ENCODE measurements at places on chromosomes 7 and 10.
A peak's percentile ranks its signal among the peaks of the same experiment; 100 is the strongest.

DNA sequence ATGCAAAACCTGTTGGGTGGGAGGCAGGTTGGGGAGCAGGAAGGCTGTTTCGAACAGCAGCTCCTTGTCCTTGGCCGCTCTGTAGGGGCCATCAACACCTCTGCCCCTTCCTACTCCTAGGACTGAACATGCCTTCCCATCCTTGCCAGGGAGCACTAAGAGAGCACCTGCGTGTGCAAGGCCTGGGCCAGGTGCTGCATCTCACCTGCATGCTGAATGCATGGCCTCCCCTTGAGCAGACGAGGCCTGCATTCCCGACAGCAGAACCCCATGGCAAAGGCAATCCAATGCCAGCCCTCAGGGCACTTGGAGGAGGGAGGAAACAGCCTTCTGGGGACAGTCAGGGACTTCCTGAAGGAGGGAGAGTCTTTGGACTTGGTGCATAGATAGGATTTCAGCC lies 11.0 kb downstream of the VSIR start:
- DNase-seq, result no peak

- DNase-seq, result no peak
Measured at GRCh38 chr7:44380831-44381493, 55.6 kb upstream of the CAMK2B start.

DNA sequence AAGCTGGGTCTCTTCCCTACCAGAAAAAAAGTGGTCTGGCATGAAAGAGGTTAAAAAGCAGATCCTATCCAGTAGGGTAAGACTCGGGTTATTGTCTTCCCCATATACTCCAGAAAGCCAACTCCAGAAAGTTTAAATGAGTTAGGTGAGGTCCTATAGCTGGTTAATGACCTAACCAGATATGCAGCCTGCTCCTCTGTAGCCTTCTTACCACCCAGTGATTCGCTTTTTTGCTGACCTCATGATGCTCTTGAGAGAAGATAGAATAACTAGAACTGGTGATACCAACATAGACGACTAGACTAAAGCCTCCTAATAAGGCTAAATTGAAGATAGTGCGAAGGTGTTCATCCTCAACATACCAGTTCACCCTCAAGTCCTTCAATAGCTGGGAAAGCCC lies 675 bp upstream of the GIMAP1 start:
- no peak for DNase-seq

DNA sequence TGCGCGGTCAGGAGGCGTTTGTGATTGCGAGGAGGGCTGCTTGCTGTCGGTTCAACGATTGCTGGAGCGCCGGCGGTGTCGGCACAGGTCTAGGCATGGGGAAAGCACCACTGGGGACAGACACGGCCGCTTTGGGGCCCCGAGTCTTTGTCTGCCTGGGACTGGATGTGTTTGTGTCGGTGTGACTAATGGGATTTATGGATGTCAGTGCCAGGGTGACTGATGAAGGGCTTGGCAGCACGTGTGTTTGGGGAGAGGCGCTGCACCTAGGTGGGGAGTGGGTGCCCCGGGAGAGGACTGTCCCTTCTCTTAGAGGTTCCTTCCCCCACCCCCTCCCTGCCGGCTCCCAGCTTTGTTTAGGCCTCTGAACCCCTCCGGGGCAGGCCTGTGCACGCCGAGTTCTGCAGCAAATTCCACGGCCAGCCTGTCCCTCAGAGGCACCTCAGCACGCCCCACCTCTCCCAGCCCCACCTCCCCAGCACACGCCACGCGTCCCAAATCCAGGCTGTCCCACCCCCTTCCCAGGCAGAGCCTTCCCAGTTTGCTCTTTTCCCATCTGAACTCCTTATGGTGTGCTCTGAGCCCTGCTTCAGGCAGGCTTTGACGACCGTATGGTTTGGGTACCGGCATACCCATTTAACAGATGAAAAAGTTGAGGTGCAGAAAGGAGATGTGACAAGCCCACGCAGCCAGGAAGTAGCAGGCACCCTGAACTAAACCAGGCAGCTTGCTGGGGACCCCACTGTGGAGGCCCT lies 6.4 kb upstream of the TNRC18 start:
- no peak for DNase-seq

DNA sequence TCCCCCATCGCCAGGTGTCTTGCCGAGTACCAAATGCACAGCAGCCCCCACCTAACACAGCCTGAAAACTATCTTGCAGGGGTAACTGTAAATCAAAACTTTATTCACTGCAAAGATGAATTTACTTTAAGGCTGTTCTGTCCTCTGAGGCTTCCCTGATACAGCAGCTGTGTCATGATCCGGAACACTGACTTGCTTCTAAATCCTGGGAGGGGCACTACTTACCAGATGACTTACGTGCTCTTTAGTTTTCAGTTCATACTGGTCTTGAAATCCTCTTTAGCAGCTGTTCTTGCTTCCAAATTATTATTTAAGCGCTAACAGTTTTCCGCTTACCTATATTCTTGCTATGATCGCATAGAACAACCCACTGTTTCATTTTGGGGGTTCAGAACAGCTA lies 4.9 kb downstream of the DYNC1I1 start:
- no peak for DNase-seq

GRCh38 chr7:118057404-118057803 lies 126.6 kb upstream of the LSM8 start:
- no peak for DNase-seq

DNA sequence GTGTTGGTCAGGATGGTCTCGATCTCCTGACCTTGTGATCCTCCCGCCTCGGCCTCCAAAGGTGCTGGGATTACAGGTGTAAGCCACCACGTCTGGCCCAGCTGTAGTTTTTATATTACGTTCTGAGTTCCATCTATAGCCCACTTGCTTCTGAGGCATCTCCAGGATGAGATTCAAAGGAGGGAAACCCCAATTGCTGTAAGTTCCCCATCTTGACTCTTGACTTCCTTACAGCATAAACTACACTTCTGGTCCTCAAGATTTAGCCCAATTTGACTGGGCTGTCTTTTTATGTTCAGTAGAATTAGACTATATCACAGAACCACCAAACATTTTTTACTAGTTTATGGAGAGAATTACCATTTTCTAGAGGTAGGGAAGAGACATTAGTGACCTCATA lies 44.3 kb downstream of the CCM2 start:
- DNase-seq, result no peak

GRCh38 chr7:16986755-16987154 lies 105.0 kb upstream of the AGR3 start:
- no peak for DNase-seq

- no peak for DNase-seq
Measured at GRCh38 chr10:62008946-62009345, 107.4 kb downstream of the ARID5B start.

DNA sequence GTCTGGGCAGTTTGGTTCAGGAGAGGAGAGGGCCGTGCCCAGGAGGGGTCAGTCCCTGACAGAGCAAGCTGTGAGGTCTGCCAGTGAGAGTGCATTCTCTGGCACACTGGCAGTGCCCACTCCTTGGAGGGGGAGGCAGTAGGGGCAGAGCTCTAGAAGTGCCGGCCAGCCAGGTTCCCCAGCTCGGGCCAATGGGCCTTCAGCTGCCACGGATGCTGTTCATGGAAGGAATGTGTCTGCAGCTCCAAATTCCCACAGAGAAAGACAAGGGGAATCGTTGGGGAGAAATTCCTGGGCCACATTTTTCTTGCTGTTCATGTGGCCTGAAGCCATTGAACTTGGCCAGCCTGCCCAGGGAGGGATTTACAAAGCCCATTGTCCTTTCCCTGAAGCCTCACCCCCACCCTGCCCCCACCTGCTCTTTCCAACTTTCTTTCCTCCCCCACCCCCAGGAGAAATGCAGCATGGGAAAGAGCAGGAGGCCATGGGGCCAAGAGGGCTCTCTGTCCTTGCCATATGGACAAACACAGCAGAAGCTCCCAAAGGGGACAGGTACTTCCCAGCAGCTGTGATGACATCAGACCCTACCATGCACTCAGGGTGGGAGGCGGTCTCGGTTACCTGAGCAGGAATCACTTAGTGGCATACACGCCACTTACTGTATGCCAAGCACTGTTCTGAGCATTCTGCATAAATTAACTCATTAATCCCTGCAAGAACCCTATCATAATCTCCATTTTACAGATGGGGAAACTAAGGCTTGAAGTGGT lies 70.7 kb downstream of the ARHGAP22 start:
- no peak for DNase-seq

GRCh38 chr10:50044941-50045664 lies 22.7 kb upstream of the WASHC2A start:
- no peak for DNase-seq

DNA sequence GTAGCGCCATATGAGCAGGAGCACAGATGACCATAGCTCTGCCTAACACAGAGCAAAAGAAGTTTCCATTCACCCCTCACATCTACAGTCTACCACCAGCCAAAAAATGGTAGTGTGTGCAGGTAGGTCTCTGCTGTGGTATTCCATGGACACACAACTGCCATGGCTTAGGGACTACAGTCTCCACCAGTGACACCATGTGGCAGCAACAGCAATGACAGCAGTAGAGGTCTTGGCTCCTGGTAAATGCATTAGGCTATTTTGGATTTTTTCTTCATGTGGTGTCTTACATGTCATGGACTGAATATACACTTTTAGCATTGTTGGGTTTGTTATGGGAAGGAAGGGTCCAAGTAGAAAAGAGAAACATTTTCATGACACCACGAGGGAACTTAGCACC lies 70.1 kb upstream of the CABCOCO1 start:
- DNase-seq, result peak; percentile 43

DNA sequence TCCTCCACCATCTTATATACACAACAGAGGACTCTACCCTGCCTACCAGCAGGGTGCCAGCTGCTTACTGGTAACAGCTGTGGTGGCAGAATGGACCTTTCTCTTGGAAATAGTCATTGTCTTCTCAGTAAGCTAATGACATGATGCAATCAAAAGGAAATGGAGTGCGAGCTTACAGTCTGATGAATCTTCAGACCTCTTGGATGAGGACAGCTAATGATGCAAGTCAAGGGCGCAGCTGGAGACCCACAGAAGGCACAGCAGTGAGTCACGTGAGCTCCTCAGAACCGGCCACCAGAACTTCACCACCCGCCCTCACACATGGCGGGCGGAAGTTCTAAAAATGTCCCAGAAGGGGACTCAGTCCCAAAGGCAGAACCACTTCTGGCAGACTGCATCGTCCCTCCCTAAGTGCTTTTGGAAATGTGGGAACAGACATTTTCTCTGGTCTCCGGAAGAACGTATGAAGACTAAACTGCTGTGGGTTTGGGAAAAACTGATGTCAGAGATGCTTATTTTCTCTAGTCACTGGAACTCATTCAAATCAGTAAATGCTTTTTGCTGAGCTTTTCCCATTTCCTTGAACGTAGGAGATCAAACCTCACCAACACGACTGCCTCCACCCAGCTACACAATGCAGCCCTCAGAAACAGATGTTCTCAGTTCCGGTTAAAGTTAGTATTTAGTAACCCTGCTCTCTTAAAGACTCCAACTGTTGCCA lies 96.4 kb downstream of the FAS start:
- DNase-seq, result no peak

DNA sequence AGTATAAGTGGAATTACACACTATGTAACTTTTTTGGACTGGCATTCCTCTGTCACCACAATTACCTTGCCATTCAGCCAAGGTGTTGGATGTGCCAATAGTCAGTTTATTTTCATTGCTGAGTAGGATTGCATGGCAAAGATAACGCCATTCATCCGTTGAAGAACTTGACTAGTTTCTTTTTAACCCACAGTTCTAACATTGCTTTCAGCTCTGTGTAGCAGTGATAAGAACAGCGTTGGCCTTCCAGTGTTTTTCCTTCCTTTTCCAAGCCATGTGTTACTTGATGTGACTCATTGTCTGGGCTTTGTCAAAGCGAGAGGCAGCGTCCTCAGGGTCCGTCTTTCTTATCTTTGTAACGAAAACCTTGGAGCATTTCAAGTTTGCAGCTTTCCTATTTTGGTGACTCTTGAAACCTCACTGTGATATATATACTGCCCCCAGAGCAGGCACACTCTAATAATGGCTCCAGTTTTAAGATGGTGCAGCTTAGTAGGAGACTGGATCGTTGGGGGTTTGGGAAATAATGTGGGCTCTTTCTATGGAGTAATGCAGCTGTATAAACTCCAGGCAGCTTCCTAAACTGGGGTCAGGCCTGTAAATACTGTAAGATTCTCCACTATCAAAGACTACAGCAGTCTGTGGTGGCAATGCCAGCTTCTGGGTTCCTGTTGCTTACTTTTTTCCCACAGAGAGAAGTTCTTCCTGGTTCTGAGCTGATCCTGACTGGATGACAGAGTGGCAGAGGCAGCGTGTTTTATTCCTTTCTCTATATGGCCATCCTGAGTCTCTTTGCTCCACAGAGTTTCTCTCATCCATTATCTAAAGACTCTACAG lies 41.7 kb downstream of the AKR1E2 start:
- DNase-seq, result no peak

DNA sequence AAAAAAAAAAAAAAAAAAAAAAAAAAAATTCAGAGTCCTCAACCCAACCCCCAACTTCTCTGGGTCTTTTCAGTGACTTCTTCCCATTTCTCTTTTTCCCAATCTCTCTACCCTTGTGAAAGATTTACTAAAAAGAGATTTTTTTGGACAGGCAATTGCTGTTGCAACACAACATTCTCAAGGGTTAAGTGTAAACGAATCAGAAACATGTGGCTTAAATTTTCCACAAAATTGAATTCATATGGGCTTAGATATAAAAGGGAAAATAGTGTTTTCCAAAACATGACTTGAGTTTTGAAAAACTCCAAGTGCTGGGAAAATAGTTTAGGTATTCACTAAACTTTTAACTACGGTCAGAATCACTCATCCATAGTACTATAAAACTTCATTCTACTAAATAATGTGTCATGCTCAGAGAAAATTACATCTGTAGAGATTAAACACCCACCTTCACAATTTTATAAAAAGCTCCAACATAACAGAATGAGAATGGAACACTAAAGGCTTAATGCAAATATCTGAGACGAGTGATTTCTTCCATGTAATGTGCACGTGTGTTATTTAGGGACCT lies 643.1 kb downstream of the PARD3 start:
- no peak for DNase-seq

- DNase-seq, result no peak
Measured at GRCh38 chr10:26696786-26697162, 727 bp upstream of the PDSS1 start.

GRCh38 chr10:17585016-17585415 lies 32.2 kb downstream of the HACD1 start:
- peak; percentile 65 for DNase-seq

DNA sequence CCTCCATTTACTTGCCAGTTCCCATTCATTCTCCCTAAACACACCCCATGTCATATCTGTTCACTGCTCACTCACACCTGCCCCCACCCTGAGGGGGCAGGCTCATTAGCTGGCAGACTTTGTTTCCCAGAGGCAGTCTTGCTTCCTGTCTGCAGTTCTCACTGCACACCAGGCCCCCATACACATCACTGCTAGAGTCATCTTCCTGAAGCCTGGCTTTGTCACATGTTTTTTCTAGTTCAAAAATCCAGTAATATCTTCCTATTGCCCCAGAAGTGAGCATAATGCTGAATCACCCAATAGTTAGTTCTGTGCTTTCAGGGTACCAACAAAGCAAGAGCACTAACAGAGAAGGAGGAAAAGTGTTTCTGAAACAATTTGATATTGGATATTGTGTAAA lies 1.9 kb downstream of the LRRC72 start:
- no peak for DNase-seq
